Frontal cortex (tissue), 4 donors: ENCODE measurements at places on chromosomes 11 and 22. TPM values are rescaled to one million over a fixed set of nuclear protein-coding genes. Genes with fewer than 3 reads are reported as not detected.

Gene CADM1
- total RNA-seq: 195 TPM

Gene P2RY2
- total RNA-seq: not detected

Gene SLC5A1
- not detected for total RNA-seq

DNA sequence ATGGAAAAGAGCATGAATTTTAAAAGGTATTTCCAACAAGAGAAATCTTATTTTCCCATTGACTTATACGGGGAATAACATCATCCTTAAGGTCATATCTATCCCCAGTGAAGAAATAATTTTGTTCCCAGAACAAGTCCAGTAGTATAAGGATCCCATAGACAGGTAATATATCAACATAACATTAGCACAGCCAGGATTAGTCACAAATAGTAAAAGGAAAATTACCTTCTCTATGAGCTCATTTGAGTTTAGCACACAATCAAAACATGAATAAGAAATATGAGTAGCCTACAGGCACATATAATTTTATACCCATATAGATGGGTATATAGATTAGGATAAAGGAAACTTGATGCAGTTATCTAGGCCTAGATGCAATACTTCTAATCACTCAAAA lies 2.8 kb upstream of the OR52K1 start:
- no peak for DNase-seq

Gene LRRC74B
- total RNA-seq: under 0.01 TPM

Gene CREB3L1
- 0.41 TPM for total RNA-seq

GRCh38 chr11:12075822-12076821 lies 34.3 kb upstream of the MICAL2 start:
- DNase-seq: no peak

DNA sequence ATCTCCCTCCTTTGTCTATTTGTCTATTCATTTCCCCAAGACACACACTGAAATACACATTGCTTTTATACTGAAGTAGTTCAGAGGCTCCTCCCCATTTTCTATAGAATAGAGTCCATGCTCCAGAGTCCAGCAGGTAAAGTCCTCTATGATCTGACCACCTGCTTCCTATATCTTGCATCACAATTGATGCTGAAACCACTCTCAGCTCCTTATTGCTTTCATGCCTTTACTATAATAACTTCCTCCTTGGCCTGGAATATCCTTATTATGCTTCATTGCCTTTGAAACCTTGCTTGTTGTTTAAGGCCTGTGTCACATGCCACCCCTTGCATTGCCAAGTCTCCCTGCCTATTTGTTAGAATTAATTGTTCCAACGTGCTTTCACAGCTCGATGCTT lies 12.6 kb downstream of the OR6Q1 start:
- DNase-seq: no peak

Gene SLC22A8
- total RNA-seq: 1.2 TPM

- no peak for DNase-seq
Observed at GRCh38 chr11:102001657-102002338, 45.4 kb upstream of the CFAP300 start.

- no peak for DNase-seq
Observed at GRCh38 chr11:102955624-102956023, at the start of gene MMP13. TSS of gene MMP13 (minus strand) at chr11:102955732. CDS start at chr11:102955705, 27 bp downstream.

DNA sequence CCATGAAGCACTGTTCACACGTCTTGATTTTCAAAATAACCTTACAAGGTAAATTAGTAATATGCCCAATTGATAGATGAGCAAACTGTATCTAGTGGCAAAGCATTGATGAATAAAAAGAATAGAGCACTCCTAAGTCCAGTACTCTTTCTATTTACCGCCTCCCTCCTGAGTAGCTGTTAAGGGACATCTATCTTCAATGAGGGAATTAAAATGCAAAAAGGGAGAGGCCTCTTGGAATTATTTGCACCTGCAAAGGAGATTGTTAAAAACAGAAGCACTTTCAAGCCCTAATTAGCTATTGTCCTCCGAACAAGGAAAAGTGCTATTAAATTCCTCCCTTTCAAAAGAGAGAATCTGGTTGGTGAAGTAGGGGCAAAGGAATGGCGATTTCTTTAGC lies 6.8 kb upstream of the GALNT18 start:
- DNase-seq: no peak

- no peak for DNase-seq
Observed at GRCh38 chr11:102234779-102235439, 82.4 kb upstream of the BIRC3 start.

- DNase-seq: no peak
Observed at GRCh38 chr11:44427432-44427831, 117.5 kb upstream of the ALX4 start.

DNA sequence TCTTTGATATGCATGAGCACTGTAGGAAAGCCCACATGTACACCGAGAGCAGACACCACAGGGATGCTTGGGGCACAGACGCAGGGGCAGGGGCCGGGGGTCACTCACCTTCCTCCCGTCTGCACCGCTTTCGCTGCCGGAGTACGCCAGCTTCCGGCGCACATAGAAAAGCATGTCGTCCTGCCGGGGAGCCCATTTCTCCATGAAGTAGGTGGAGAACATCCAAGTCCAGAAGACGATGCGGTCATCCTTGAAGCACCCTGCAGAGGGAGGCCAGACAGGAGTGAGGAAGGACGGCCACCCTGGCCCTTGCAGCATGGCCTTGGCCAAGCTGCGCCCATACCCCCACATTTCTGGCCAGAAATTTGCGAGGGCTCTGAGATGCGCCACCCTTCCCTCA lies 28.8 kb downstream of the KIAA0930 start:
- no peak for DNase-seq

Gene YAP1
- 11.0 TPM for total RNA-seq
